ENCODE measurements at places on chromosomes 7 and 10. TPM values are rescaled to one million over a fixed set of nuclear protein-coding genes. Genes with fewer than 3 reads are reported as not detected.

- peak; percentile 32 for DNase-seq
- H3K27ac ChIP-seq, result no peak overlapping the region
- peaks cover 2% of the 10 kb centered on the region for H3K4me1 ChIP-seq
- no peaks in the 10 kb centered on the region for H3K27me3 ChIP-seq
Observed at GRCh38 chr7:131511071-131511470, 45.4 kb downstream of the PODXL start.

DNA sequence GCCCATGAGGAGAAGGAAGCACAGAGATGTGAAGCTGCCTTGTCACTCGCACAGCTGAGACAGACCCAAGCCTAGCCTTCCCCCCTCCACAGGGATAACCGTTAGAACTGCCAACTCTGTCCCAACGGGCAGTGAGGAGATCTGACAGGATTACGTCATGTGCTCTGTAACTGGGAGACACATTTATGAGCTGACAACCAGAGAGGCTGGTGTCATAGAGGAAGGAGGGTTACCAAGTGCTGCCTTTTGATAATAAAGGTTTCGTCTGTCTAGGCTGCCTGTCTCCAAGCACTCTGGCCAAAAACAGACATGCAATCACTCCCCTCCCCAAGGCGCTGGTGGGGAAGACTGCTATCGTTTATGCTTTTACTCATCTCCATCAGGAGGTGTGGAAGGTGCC is 165.9 kb downstream of the PLXNA4 start:
- H3K27ac ChIP-seq, result no peak overlapping the region
- no peaks in the 10 kb centered on the region for H3K27me3 ChIP-seq
- DNase-seq, result no peak
- no peak overlapping the region for H3K4me3 ChIP-seq
- no peaks in the 10 kb centered on the region for H3K36me3 ChIP-seq

The SFTPA1 gene
- total RNA-seq, result 0.40 TPM

- no peak overlapping the region for H3K4me3 ChIP-seq
- H3K27me3 ChIP-seq, result no peaks in the 10 kb centered on the region
- peaks cover 1% of the 10 kb centered on the region for H3K4me1 ChIP-seq
- DNase-seq, result no peak
- H3K36me3 ChIP-seq, result no peaks in the 10 kb centered on the region
Observed at GRCh38 chr10:12587451-12587888, 238.1 kb downstream of the CAMK1D start.

The LHPP gene
- 13.9 TPM for total RNA-seq

- H3K27me3 ChIP-seq, result no peaks in the 10 kb centered on the region
- H3K4me1 ChIP-seq, result no peaks in the 10 kb centered on the region
Observed at GRCh38 chr10:17808971-17809841, at the start of gene MRC1. TSS of gene MRC1 (plus strand) at chr10:17809348. CDS start at chr10:17809466, 118 bp downstream.

- H3K4me3 ChIP-seq, result no peak overlapping the region
- H3K4me1 ChIP-seq, result peaks cover 5% of the 10 kb centered on the region
- H3K27me3 ChIP-seq, result no peaks in the 10 kb centered on the region
- DNase-seq, result no peak
Observed at GRCh38 chr10:103736763-103737162, 118.6 kb downstream of the SH3PXD2A start.

- no peaks in the 10 kb centered on the region for H3K36me3 ChIP-seq
- H3K27ac ChIP-seq, result peak overlapping the region; percentile 76
- peak overlapping the region; percentile 59 for H3K4me3 ChIP-seq
- peak; percentile 85 for DNase-seq
- H3K4me1 ChIP-seq, result peaks cover 11% of the 10 kb centered on the region
Observed at GRCh38 chr10:75294866-75295701, 59.3 kb upstream of the COMTD1 start.

The ADGRA1 gene
- not detected for total RNA-seq

DNA sequence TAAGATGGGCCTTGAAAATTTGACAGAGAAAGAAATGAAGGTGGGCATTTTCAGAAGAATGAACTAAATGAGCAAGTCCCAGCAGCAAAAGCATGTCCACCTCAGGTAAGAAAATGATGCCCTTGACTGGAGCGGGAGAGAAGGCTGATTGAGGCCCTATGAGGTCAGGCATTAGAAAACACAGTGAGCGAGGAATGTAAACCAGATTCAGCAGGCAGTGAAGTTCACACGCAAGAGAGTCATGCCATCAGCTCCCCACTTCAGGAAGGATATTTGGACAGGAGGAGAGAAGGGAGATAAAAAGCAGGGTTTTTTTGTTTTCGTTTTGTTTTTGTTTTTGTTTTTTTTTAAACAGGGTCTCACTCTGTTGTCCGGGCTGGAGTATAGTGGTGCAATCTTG is 166.4 kb downstream of the PPP1R17 start:
- no peak overlapping the region for H3K27ac ChIP-seq
- no peak for DNase-seq
- no peaks in the 10 kb centered on the region for H3K4me1 ChIP-seq
- H3K27me3 ChIP-seq, result no peaks in the 10 kb centered on the region
- H3K4me3 ChIP-seq, result no peak overlapping the region

- DNase-seq, result peak; percentile 59
- peak overlapping the region; percentile 96 for H3K27ac ChIP-seq
- H3K36me3 ChIP-seq, result no peaks in the 10 kb centered on the region
- peak overlapping the region; percentile 92 for H3K4me3 ChIP-seq
- no peaks in the 10 kb centered on the region for H3K27me3 ChIP-seq
- H3K4me1 ChIP-seq, result peaks cover 2% of the 10 kb centered on the region
Observed at GRCh38 chr7:90594751-90595317, 1.3 kb upstream of the CDK14 start.

DNA sequence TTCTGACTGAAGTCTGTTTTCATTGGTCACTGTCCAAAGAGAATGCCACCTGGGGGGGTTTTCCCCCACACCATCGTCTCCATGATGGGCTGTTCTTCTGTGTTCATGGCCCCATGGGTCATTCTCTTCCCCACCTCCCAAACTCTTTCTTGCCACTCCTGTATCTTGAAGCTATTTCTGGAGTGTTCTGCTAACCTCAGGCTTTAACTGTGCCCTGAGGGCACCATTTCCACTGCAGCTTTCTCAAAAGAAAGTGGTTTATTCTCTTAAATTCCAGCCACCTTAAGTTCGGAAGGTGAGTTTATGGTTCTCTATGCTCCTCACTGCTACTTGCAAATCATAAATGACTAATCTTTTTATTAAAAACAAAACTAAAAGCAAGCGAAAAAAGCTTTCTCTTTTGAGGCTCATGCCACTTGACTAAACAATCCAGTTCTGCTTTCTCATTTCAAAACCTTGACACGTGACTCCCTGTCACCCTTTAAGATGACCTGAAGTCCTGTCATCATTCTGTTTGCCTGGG is 7.4 kb upstream of the APBB1IP start:
- no peak overlapping the region for H3K4me3 ChIP-seq
- DNase-seq, result no peak
- no peak overlapping the region for H3K27ac ChIP-seq
- H3K27me3 ChIP-seq, result no peaks in the 10 kb centered on the region
- H3K4me1 ChIP-seq, result no peaks in the 10 kb centered on the region

The VAX1 gene
- total RNA-seq, result not detected

- H3K36me3 ChIP-seq, result no peaks in the 10 kb centered on the region
- no peaks in the 10 kb centered on the region for H3K27me3 ChIP-seq
- no peaks in the 10 kb centered on the region for H3K4me1 ChIP-seq
- peak overlapping the region; percentile 77 for H3K4me3 ChIP-seq
- no peak for DNase-seq
Observed at GRCh38 chr7:77416621-77417371, 647 bp upstream of the GSAP start.

- no peak overlapping the region for H3K27ac ChIP-seq
- H3K36me3 ChIP-seq, result no peaks in the 10 kb centered on the region
- H3K4me1 ChIP-seq, result no peaks in the 10 kb centered on the region
- no peaks in the 10 kb centered on the region for H3K27me3 ChIP-seq
Observed at GRCh38 chr7:130063036-130063435, 7.3 kb upstream of the KLHDC10 start.

- DNase-seq, result no peak
- H3K27ac ChIP-seq, result no peak overlapping the region
Observed at GRCh38 chr10:96902731-96903358, 70.7 kb downstream of the LCOR start.

DNA sequence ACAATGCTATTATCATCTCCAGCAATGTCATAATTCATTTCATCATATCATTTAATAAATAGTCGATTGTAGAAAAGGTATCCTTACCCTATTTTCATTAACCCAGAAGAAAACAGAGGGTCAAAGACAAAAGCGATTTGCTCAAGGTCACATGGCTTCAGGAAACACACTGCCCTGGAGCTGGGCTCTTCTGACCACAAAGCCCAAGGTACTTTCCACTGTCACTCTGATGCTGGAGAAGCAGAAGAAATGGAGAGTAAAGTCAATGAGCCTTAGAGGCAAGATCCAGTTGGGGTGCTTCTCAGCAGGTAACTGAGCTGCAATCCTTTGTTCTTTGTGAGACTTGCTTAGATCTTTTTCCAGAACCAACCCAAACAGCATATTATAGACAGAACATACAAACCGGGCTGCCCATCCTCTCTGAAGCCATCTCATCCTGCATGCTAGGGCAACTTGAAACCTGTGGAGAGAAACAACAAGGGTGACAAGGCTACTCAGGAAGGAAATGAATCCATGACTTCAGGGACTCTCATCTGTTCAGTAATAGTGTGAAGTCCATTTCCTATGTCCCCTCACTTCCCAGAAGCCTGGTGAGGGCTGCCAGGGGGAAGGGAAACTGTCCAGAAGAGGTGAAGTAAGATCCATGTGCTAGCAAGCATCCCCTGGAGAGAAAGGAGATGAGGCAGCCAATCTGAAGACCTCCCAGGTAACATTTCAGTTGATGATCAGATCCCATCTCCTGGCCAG is 148.6 kb upstream of the SVIL start:
- no peak overlapping the region for H3K4me3 ChIP-seq
- no peaks in the 10 kb centered on the region for H3K27me3 ChIP-seq
- H3K4me1 ChIP-seq, result peaks cover 3% of the 10 kb centered on the region
- DNase-seq, result no peak

DNA sequence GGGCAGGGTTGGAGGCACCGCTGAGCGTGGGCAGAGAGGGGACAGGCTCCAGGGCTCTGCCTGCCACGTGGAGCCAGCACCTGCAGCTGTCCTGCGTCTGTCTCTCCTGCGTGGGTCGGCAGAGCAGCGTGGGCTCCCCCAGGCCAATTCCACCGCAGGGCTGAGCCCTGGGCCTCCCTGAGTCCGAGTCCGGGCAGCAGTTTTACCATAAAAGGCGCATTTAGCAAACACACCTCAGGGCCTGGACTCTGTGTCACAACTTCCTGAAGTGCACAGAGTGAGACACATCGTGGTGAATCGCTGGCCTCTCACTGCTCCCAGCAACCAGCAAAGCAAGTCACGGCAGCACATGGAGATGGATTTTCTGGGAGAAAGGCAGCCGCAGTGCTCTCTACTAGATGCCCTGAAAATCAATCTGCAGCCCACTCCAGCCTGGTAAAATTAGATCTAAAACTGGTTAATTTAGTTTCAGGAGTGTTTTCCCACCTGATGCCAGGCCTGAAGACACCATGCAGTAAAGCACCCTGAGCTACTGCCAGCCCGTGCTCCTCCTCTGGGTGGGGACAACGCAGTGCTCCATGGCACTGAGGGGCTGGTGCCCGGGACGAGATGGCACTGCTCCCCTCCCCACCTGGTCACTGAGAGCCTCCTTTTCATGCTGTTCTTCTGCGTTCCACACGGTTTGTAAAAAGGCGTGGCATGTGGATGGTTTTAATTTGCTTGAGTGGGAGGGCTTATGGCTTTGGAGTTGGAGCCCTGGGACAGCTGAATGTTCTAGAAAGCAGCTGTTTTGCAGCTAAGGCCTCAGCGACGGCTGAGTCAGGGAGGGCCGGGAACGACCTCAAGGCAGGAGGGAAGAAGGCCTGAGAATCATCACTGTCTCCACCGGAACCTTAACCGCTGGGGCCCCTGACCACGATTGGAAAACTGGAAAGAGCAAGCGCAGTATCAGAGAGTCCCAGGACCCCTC is 336.9 kb downstream of the ADARB2 start:
- H3K27me3 ChIP-seq, result no peaks in the 10 kb centered on the region
- no peaks in the 10 kb centered on the region for H3K4me1 ChIP-seq
- H3K4me3 ChIP-seq, result no peak overlapping the region
- H3K36me3 ChIP-seq, result no peaks in the 10 kb centered on the region

GRCh38 chr7:4875391-4875790 is 8.1 kb downstream of the RADIL start:
- H3K27ac ChIP-seq, result no peak overlapping the region
- no peaks in the 10 kb centered on the region for H3K27me3 ChIP-seq
- H3K4me1 ChIP-seq, result no peaks in the 10 kb centered on the region
- DNase-seq, result no peak

GRCh38 chr7:116455009-116455408 is 44.5 kb upstream of the CAV2 start:
- DNase-seq, result no peak
- no peak overlapping the region for H3K27ac ChIP-seq
- no peak overlapping the region for H3K4me3 ChIP-seq

DNA sequence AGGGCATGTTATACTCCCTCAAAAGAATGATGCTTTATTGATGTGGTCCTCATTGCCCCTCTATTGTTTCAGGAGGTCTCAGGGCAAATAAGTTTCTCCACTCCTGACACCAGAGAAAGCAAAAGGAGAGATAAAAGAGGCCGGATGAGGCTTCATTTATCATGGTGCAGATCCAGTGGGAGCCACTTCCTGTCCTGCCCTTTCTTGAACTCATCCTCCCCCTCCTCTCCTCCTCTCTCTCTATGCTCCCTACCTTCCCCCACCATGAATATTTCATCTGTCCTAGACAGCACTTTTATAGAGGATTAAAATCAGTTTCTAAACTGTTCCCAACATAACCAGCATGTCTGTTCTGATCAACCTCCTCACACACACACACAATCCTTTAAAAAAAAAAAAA is 172.2 kb upstream of the KMT2E start:
- no peaks in the 10 kb centered on the region for H3K27me3 ChIP-seq
- no peaks in the 10 kb centered on the region for H3K36me3 ChIP-seq
- H3K4me3 ChIP-seq, result no peak overlapping the region
- H3K27ac ChIP-seq, result no peak overlapping the region
- no peak for DNase-seq
- H3K4me1 ChIP-seq, result no peaks in the 10 kb centered on the region

Data from ovary (tissue), 10 donors.